K562 (cell line): ENCODE measurements at places on chromosomes 6 and 20.

DNA sequence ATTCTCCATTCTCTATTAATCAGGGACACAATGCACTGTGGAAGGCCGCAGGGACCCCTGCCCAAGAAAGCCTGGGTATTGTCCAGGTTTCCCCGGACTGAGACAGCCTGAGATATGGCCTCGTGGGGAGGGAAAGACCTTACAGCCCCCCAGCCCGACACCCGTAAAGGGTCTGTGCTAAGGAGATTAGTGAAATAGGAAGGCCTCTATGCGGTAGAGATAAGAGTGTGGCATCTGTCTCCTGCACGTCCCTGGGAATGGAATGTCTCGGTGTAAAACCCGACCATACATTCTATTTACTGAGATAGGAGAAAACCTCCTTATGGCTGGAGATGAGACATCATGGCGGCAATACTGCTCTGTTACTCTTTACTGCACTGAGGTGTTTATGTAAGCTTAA is 15.7 kb upstream of the EIF2S2 start:
- DNase-seq: peak; percentile 28

GRCh38 chr6:144279484-144280150 is 5.5 kb upstream of the UTRN start:
- no peak for DNase-seq

GRCh38 chr6:20409427-20409971 is 7.8 kb downstream of the E2F3 start:
- DNase-seq: no peak

GRCh38 chr20:62066339-62066982 is 780 bp upstream of the TAF4 start:
- peak; percentile 73 for DNase-seq

GRCh38 chr20:5773589-5773988 is 23.4 kb downstream of the SHLD1 start:
- no peak for DNase-seq

DNA sequence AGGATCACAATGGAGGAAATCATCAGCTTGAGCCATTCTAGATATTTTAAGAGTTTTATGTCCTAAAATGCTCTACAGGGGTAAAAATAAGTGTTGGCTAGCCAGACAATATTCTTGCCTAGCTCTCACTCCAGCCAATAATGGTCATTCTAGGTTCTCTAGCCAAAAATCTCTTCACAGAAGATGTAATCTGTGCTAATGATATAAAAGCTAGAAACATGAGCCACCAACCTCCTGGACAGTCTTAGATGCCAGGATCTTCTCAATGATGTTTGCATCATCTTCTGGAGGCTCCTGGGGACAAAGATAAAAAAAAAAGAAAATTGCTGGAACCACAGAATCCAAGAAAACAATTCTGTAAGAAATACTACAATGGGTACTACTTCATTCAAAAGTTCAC is 119.1 kb downstream of the CHD6 start:
- no peak for DNase-seq

- DNase-seq: no peak
These were observed 76.2 kb upstream of the FOXP4 start for GRCh38 chr6:41470029-41470330.

GRCh38 chr6:158516098-158516497 is 43.8 kb upstream of the TMEM181 start:
- DNase-seq: no peak

DNA sequence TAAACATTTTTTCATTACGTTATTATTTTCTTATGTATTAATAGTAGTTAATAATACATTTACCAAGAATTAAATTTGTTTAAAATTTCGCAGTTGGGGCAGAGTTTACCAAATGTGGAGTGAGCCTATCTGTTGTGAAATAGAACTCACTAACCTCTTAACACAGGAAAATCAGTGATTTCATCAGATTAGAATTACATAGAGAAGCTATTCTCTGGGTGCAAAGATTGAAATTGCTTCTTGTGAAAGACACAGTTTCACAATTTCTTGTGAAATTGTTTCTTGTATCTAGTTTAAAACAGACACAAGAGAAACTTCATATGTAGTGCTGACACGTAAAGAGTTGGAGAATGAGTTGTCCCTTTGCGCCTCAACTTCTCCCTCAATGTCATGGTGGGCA is 69.4 kb upstream of the PRL start:
- DNase-seq: no peak

DNA sequence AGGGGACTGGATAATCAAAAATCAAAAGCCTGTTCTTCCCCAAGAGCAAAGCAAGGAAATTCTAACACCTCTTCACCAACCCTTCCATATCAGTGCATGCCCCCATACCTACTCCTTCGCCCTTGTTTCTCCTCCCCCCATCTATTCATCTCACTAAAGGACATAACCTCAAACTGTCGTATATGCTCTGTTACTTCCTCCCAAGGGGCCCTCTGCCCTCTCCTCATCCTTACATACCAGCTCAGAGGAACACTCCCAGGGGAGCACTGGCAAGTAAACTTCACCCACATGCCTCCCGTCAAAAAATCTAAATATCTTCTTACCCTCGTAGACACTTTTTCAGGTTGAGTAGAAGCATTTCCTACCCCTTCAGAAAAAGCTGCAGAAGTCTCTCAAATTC is 9.4 kb upstream of the ADTRP start:
- no peak for DNase-seq

- DNase-seq: no peak
These were observed 9.5 kb downstream of the NPEPL1 start for GRCh38 chr20:58702161-58702510.

- no peak for DNase-seq
These were observed 134.8 kb upstream of the INSM1 start for GRCh38 chr20:20233041-20233514.

GRCh38 chr6:21171801-21172200 is 421.8 kb upstream of the SOX4 start:
- DNase-seq: no peak

- DNase-seq: no peak
These were observed 723.7 kb upstream of the SLC35B3 start for GRCh38 chr6:9159051-9159450.

GRCh38 chr20:3166913-3167342 is 6.4 kb downstream of the LZTS3 start:
- DNase-seq: no peak

DNA sequence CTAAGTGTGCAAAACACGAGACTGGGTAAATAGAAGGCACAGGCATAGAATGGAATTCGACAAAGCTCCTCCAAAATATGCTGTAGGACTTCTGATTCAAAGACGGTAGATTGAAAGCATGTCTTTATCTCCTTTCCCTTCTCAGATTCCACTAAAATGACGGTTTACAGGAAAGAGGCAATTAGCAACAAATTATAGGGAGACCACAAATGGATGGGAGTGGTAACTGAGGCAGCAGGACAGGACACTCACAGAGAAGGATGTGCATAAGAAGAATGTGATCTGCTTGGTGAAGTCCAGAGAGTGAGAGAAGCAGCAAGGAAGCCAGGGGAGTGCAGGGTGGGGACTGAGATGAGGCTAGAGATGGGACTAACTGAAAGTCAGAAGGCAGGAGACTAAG is 113.4 kb upstream of the MRPS10 start:
- DNase-seq: no peak

DNA sequence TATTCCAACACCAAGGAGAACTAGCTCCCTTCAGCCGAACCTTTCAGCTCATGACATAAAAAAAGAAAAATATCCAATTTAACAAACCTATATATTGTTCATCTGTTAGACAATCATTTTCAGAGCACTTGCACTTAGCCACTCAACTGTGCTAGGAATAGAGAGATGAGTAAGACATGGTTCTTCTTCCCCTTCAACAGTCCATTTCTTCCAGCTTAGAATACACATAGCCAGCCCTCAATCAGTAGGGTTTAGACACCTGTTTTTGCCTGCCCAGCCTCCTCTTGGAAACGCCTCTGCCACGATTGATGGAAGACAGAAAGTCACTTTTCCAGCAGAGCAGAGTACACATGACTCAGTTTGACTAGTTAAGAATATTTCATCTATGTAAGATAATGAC is 21.8 kb downstream of the ADNP start:
- DNase-seq: no peak

DNA sequence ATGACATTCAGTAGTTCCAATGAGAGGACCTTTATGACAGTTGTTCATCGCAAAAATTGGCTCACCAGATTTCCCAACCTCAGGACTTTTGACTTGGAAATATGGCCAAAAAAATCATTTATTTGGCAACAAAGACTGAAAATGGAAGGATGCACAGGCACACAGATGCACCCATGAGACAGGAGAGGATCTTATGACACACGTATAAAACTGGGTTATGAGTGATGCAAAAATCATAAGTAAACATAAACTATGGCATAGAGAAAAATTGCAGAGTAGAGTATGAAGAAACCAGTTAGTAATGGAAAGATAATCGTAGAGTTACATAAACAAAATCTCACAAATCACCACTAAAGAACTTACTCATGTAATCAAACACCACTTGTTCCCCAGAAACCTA is 546.9 kb downstream of the ADGRB3 start:
- no peak for DNase-seq

DNA sequence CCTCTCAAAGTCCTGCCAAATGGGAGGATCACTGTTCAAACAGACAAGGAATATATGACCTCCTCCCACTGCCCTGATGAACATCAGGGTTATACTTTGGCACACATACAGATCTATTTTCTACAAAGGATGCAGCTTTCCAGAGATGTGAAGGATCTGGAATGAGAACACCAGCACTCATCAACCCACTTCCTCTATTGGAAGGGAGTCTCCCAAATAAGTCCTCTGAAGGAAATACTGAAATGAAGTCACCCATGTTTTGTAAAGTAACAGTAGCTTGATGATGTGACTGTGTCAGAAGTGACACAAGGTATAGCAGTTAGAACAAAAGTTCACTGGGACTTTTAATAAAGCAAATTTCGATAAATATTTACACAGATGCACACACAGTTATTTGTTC is 104.9 kb downstream of the OGFRL1 start:
- no peak for DNase-seq

GRCh38 chr6:106451439-106451838 is 90.9 kb downstream of the CRYBG1 start:
- no peak for DNase-seq

DNA sequence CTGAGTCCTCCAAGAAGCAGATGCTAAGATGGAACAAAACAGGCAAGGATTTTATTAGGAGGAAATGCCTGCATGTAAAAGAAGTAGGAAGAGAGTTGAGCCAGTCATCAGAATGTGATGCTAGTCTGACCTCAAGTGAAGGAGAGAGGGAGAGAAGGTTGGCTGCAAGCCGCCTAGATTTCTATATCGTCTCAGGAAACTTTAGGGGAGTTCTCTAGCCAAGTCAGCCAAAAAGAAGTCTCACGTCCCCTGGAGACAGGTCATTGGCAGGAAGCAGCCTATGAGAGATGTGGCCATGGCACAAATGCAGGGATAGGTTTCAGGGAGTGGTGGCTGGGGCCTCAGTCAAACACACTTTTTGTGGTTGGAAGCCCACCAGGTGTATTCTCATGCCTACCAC is 378.0 kb downstream of the CD109 start:
- DNase-seq: no peak

DNA sequence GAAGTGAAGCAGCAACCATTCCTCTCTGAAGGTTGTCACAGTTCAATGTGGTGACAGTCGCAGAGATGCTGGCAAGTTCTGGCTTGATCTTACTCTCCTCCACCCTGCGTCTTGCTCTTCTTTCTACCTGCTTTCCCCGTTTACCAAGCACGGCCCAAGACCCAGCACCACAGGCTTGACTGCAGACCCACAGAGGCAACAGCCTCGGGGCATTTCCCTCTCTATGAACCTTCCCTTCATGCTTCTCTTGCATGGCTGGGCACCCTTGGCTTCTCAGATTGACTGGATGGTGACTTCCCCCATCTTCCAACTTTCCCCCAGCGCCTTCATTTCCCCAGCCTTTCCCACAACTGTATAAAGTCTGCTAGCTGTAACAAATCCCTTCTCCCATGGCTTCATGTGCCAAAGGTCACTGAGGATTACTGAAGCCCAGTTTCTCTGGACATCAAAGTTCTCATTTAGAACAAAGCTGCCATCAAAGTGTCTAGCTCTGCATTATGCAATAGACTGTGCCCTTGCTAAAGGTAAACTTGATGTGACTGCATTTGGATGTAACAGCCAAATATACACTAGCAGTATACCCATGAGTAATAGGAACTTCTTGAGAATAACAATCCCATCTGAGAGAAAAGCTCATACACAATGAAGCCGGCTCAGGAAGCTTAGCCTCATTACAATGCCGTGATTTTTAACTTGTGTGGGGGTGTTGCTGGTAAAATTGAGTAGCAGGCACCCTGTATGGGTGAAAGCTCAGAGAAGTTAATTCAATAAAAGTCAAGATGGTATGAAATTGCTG is 723.1 kb upstream of the FLRT3 start:
- no peak for DNase-seq

DNA sequence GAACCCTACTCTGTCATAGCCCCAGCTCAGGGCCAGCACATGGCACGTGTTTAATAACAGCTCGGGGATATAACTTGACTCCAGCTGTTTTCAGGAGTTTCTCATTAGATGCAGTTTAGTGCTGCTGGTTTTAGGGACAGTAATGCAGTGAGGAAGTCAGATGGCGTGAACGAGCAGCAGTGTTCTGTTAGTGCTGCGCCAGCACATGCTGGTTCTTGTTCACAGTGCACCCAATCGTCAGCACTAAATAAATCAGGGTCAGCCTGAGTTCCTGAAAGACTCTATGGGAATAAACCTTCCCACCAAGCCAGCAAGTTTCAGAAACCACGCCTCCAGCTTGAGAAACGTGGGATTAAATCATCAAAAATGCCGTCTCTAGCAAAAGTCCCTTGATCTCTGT is 235.9 kb upstream of the SUPT3H start:
- no peak for DNase-seq

GRCh38 chr20:22495789-22496188 is 88.6 kb downstream of the FOXA2 start:
- no peak for DNase-seq

- DNase-seq: peak; percentile 86
These were observed 61.8 kb downstream of the RPP40 start for GRCh38 chr6:4941782-4942672.

- no peak for DNase-seq
These were observed 5.3 kb downstream of the TRPC4AP start for GRCh38 chr20:35087355-35087754.

DNA sequence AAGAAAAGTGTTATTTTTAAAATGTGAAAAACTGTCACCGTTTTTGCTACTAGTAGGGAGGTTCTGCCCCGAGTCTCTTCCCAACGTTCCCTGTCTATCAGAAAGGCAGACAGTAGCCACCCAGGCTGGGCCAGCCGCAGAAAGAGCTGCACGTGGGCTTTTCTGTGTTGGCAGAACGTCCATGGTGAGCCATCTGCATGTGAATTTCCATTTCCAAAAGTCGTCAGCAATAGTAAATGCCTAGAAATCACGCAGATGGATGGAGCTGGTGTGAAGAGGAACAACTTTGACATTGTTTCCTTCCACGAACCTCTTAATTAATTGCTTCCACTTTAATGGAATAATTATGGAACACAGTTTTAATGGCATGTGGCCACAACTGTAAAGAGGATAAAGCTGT is 97.5 kb downstream of the FAM120B start:
- no peak for DNase-seq

- DNase-seq: peak; percentile 57
These were observed 17.9 kb upstream of the CCDC170 start for GRCh38 chr6:151475653-151476523.

GRCh38 chr6:4587171-4587570 is 189.0 kb upstream of the CDYL start:
- no peak for DNase-seq
